ENCODE measurements at places on chromosomes 1 and 21.

- no peak for DNase-seq
Measured at GRCh38 chr1:66397192-66397591, 136.8 kb upstream of the SGIP1 start.

DNA sequence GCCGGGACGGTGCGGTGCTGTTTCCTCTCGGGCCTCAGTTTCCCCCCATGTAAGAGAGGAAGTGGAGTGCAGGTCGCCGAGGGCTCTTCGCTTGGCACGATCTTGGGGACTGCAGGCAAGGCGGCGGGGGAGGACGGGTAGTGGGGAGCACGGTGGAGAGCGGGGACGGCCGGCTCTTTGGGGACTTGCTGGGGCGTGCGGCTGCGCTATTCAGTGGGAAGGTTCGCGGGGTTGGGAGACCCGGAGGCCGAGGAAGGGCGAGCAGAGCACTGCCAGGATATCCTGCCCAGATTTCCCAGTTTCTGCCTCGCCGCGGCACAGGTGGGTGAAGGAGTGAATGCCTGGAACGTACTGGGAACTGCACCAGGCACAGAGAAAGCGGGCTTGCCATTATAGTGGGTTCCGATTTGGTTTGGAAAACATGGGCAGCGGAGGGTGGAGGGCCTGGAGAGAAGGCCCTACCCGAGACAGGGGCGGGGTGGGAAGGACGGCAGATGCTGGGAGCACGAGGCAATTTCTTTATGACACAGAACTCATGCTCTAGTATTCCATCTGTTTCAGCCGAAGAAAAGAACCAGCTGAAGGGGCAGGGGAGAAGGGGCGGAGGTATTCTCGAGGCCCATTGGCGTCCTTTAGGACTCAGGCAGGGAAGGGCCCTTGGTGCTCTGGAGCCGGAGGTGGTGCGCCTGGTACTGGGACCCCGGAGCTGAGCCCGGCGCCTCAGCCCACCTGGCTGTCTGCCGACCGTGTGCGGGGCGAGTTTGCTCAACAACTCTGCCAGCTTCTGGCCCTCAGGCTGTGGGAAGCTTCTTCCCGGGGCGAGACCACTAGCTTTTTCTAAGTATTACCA, 960 bp downstream of the PCSK9 start:
- no peak for DNase-seq

DNA sequence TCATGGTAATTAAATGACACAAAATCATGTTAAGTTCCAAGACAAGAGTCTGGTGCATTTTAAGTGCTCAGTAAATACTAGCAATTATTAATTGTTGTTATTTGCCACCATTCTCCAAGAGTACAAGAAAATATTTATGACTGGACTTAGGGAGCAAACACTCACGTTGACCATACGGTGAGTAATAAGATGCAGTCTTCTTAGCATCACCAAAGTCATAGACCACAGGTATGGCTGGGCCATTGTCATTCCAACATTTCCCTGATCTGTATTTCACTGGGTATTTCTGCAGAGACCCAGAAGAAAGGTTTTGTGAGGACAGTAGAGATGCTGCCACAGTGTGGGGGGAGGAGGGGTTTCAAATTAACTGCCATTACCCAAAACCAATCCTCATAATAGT, 4.7 kb downstream of the ITLN2 start:
- no peak for DNase-seq

- DNase-seq: no peak
Measured at GRCh38 chr1:59427155-59427554, 130.3 kb downstream of the FGGY start.

DNA sequence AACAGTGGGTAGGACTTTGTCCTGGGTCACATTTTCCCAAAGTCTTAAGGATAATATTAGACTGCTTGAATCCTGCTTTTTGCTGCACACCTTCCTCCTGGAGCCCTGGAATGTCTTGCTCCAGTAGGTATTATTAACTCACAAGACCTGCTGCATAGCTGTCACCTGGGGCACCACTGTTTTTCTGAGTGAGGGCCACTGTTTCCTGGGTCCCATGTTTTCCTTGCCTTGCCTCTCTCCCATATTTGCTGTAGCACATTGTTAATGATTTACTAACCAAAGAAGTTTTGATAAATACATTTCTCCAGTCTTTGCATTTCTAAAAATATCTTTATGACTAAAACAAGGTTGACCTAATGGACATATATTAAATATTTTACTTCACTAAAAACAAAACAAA, 22.5 kb upstream of the FCAMR start:
- DNase-seq: no peak

- no peak for DNase-seq
Measured at GRCh38 chr1:248630551-248630950, 4.3 kb downstream of the OR2T11 start.

- peak; percentile 66 for DNase-seq
Measured at GRCh38 chr1:205273551-205273982, 45.8 kb downstream of the TMCC2 start.

DNA sequence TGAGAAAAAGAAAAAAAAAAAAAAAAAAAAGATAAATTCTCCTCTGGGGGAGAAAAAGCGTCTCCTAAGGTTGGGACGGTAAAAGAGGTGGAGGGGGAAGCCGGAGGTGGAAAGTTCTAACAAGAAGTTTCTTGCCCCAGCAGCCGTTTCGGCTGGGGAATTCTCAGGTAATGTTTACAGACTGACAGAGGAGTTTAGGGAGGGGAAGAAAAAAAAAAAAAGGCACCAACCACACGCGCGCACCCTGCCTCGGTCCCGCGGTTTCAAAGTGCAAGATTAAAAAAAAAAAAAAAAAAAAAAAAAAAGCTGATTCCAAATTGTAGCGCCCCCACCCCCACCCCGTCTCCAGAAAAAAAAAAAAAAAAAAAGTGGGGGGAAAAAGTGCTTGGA, 504 bp downstream of the DHRS3 start:
- no peak for DNase-seq

- DNase-seq: no peak
Measured at GRCh38 chr1:53350853-53351767, 23.2 kb upstream of the LRP8 start.

Measured in left renal pelvis (tissue), 4 donors.